ENCODE measurements at places on chromosomes 1 and 21.

GRCh38 chr1:58575551-58576324 lies 1.3 kb downstream of the TACSTD2 start:
- DNase-seq: no peak

DNA sequence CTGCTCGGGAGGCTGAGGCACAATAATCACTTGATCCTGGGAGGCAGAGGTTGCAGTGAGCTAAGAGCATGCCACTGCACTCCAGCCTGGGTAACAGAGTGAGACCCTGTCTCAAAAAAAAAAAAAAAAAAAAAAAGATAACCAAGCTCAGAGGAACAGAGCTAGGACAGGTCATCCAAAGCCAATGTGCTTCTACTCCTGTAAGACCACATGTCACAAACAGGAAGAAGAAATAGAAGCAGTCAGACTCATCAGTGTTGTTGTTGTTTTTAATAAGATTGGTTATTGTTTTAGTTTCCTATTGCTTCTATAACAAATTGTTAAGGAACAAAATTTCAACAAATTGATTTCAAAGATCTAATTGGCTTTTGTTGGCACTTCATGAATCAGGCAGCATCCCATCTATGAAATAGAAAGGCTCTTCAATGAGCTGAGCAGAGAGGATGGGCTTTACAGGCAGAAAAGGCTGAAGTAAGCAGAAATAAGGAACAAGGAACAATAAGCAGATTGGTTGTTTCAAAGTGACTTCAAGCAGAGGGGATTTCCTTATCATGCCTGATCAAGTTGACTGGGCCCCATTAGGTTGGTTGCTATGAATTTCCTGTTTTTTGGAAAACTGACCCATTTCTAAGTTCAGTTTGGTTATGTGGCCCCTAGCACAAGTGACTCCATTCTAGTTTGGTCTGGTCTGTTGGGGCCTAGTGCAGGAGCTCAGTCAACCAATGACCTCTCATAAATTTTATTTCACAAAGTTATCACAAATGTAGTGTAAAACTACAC lies 6.0 kb upstream of the AKNAD1 start:
- DNase-seq: no peak

GRCh38 chr21:32529679-32530078 lies 55.6 kb downstream of the TCP10L start:
- no peak for DNase-seq

GRCh38 chr1:235624721-235625333 lies 24.8 kb downstream of the GNG4 start:
- DNase-seq: peak; percentile 15

GRCh38 chr1:241424480-241424971 lies 67.5 kb upstream of the RGS7 start:
- DNase-seq: no peak

DNA sequence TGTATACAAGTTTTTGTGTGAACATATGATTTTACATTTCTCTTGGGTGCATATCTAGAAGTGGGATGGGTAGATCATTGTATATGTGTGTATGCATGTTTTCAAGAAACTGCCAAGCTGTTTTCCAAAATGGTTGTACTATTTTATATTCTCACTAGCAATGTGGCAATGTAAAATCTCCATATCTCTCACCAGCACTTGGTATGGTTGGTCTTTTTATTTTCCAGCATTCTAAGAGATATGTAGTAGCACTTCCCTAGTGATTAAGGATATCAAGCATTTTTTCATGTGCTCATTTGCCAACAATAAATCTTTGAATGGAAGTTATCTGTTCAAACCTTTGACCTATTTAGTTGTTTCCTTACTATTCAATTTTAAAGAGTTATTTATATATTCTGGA lies 310.7 kb downstream of the ZNF326 start:
- no peak for DNase-seq

All from pons (tissue), 1 donor.